ENCODE measurements at places on chromosomes 5 and 9. TPM values are rescaled to one million over a fixed set of nuclear protein-coding genes. Genes with fewer than 3 reads are reported as not detected.

The BSPRY gene
- 8.8 TPM for total RNA-seq

The LPAR1 gene
- total RNA-seq, result 13.0 TPM

The PGM5 gene
- not detected for total RNA-seq

The RAB3C gene
- total RNA-seq, result not detected

The NUTM2G gene
- not detected for total RNA-seq

The NXNL2 gene
- 3.1 TPM for total RNA-seq

The AGXT2 gene
- total RNA-seq, result not detected

The FBP1 gene
- 2.9 TPM for total RNA-seq

The HIGD2A gene
- total RNA-seq, result 123 TPM

The MEIKIN gene
- total RNA-seq, result not detected

The PCDHGA6 gene
- total RNA-seq, result 0.36 TPM

The VCP gene
- 371 TPM for total RNA-seq

The LMNB1 gene
- 112 TPM for total RNA-seq

The SOWAHA gene
- total RNA-seq, result 0.22 TPM

The AIF1L gene
- 52.5 TPM for total RNA-seq

The ESM1 gene
- 0.36 TPM for total RNA-seq

The PDLIM4 gene
- 129 TPM for total RNA-seq

The CBY3 gene
- not detected for total RNA-seq

The TNFSF8 gene
- not detected for total RNA-seq

The CNTLN gene
- total RNA-seq, result 5.6 TPM

The GCNT4 gene
- total RNA-seq, result 2.3 TPM

The MSX2 gene
- total RNA-seq, result 3.7 TPM

The CAVIN4 gene
- total RNA-seq, result 0.36 TPM

The ELOVL7 gene
- 6.3 TPM for total RNA-seq

The PCDHGB3 gene
- total RNA-seq, result 1.1 TPM

The LVRN gene
- 0.58 TPM for total RNA-seq

The CD72 gene
- 0.51 TPM for total RNA-seq

The UBTD2 gene
- 15.1 TPM for total RNA-seq

The MYMK gene
- not detected for total RNA-seq

The ZFP37 gene
- 0.58 TPM for total RNA-seq

Measured in epithelial cell of proximal tubule (primary cell).